Suppressor macrophage treated with lipopolysaccharide for 1 hour (primary cell): ENCODE measurements at places on chromosomes 5 and 9.

GRCh38 chr5:95406426-95407090, 15.4 kb downstream of the FAM81B start:
- no peak for DNase-seq

DNA sequence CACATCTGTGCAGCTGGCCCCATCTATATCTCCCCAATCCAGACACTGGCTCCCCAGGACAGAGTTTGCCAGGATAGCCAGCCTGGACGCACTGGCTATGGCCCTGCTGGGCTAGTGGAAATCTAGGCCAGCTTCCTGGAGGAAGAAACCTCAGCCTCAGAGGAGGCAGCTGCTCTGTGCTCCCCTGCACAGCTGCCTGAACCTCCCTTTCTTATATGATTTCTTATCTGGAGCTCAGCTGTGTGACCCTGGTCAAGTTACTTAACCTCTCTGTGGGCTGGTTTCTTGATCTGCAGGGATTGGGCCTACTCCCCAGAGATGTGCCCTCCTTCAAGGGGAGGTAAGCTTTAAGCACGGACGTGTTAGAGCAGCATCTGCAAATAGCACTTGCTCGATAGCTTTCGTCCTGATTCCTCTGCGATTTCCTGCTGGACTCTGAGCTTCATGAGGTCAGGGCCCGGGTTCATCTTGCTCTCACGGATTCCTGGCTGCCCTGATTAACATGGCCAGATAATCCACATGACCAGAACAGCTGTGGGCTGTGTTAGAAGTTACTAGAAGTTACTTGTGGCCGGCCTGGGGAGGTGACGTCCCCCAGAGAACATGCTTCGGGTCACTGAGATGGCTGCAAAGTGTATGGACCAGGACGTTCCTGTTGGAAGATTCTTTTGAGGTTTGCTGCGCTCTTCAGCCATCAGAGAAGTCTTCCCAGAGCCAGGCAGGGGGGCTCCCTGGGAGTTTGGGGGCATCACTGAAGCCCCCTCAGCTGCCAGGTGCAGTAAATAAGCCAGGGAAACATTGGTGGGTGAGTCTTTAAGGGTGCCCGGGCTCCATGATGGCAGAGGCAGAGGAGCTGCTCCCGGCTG, 14.5 kb downstream of the C9orf50 start:
- no peak for DNase-seq

DNA sequence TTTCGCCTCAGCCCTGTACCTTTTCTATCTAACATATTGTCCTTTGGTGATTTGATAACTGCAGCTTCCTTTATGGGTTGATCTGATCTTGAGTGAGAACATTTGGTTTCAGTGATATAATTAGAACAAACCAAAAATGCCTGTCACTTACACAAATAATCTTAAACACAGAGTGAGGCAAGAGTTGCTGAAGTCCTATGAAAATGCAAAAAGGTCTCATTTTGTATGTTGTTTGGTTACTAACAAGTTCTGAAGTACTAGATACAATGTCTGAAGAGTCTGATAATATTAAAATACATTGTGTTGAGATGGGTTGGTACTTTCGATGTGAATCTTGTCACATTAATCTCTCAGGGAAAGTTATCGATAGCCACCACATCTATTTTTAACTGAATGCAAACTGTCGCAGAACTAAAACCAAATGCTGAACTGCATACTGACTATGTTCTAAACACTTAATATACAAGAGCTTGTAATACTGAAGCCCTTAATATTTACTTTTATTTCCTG, 70.4 kb upstream of the TMED7 start:
- DNase-seq, result no peak

DNA sequence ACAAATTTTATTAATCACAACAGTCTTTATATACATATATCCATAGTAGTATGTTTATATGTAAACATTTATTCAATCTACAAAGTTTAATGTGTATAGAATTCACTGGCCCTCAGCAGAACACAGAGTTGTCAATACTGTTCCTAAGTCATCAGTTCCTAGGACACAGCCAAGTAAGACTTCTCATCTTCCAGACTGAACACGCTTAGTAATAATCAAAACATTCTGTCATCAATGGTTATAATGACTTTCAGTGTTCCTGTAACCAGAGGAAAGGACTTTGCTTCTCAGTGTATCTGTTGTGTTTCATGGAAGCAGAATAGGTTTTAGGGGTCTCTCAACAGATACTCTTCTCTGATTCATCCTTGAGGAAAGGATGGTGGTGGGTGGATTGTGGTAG, 82.2 kb downstream of the SMIM23 start:
- no peak for DNase-seq

DNA sequence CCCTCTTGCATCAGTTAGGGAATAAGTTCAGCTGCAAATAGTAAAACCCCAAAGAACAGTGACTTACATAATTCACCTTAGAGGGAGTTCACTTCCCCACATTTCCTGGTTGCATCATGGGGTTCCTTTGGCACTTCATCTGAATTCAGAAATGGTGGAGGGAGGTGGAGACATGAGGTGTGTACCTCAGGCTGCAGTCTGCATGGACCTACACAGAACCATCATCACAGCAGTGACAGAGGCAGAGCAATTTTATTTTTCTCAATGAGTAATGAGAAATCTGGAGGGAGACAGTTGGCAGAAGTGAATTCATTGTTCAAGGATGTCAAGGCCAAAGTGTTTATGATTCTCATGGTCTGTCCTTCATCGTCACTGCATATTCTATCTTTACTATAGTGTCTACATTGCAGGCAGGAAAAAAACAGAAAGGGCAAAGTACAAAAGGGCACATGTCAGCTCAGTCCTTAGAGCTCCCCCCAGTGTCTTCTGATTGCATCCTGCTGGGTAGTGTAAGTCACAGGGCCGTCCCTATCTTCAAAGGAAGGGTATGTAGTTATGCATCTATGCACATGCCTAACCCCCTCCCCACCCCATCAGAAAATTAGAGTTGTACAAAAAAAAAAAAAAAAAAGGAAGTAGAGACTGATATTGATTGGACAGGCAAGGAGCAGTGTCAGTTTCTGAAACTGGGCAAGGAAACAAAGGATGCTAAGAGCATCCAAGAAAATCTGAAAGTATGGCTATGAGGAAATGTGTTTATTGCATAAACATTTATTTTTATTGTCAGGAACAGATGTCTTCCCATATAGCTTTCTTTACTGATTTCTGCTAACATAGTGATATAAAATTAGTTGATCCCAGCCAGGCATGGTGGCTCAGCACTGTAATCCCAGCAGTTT, 132.7 kb upstream of the APC start:
- no peak for DNase-seq

- DNase-seq, result no peak
Measured at GRCh38 chr9:110288503-110288902, 32.2 kb upstream of the TXN start.

DNA sequence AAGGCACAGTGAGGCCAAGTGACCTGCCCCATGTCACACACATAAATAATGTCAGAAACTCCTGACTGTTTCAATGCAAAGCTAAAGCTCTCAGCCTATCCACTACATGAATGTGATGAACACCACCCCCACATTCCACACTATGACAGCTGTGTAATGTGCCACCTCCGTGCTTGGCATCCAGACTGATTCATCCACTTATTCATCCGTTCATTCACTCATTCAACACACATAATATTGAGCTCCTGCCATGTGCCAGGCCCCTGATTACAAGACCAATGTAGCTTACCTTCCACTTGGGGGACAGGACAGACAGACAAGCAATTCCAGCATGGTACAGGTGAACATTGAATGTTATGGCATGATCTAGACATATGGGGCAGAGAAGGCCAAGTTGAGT, 46.2 kb upstream of the FABP6 start:
- no peak for DNase-seq

DNA sequence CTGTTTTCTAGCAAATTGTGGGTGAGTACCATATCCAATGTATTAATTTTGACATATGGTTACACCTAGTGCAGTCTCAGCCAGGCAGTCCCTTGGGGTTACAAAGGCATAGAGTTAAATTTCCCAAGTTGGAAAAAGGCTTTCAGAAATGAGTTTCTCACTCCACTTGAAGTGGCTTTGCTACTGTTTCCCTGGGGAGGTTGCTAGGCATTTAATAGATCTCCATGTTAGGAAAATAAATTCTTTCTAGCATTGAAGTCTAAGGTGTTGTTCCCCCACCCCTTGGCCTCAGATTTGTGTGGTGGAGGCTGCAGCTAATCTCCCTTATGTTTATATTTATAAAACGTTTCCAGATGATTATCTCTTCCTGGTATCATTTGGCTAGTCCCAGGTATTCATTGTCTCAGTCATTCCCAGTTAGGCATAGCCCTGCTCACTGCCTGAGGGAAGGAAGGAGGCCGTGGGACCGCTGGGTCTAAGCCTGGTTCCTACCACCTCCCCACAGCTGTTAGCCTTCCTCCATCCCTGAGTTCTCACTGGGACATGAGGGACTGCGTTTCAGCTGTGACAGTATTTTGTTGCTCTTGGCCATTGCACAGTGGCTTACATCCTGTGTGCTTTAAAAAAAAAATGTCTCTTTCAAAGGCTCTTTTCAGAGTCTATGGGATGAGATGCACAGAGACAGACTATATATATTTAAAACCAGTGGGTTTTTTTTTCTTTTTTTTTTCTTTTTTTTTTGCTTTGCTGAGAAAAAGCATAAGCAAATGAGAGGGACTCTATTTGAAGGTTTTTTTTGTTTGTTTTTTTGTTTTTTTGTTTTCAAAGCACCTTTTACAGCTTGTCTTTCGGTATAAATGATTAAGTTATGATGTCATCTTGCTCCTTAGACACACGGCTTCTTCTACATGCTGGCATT, 121.5 kb downstream of the MAST4 start:
- no peak for DNase-seq

- DNase-seq, result peak; percentile 38
Measured at GRCh38 chr5:140338908-140339307, 7.5 kb downstream of the HBEGF start.

DNA sequence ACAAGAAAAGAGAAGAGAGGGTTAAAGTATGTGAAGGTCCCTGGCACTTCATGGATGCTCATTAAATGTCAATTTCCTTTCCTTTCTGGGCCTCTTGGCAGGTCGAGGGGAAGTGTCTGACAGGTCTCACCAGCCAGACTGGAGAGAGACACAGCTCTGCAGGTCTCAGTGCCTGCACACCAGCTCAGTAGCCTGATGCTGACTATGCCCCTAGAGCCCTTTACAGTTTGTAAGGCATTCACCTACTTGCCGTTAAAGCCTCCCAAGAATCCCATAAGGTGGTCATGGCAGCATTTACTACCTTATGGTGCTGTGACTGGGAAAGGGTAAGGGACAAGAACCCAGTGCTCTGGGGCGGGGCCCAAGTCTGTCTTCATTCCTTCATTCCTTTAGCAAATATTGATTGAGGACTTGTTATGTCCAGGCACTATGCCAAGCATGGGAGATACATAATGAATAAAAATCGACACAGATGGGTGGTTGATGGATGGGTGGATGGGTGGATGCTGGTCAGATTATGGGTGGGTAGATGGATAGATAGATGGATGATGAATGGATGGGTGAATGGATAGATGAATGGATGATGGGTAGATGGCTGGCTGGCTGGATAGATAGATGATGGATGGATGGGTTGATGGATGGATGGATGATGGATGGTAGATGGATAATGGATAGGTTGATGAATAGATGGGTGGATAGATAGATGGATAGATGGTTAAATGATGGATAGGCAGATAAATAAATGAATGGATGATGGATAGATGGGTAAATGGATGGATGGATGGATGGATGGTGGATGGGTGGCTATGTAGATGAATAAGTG, 21.3 kb upstream of the KIF12 start:
- DNase-seq, result no peak

DNA sequence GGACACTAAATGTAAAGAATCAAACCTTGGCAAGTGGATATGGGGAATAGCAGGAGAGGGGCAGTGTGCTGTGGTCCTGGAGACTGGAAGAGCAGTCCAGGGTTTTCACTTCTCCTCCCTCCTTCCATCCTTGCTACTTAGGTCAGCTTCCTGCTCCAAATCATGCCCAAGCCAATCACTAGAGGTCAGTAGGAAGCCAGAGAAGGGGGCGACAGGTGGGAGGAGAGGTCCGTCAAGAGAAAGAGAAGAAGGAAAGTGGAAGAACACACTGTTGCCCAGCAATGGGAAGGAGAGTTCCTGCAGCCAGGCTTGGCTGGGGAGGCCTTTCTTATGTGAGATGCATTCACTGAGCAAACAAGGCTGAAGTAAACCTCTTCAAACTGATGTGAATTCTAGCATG, 289.6 kb downstream of the DTWD2 start:
- DNase-seq, result no peak

DNA sequence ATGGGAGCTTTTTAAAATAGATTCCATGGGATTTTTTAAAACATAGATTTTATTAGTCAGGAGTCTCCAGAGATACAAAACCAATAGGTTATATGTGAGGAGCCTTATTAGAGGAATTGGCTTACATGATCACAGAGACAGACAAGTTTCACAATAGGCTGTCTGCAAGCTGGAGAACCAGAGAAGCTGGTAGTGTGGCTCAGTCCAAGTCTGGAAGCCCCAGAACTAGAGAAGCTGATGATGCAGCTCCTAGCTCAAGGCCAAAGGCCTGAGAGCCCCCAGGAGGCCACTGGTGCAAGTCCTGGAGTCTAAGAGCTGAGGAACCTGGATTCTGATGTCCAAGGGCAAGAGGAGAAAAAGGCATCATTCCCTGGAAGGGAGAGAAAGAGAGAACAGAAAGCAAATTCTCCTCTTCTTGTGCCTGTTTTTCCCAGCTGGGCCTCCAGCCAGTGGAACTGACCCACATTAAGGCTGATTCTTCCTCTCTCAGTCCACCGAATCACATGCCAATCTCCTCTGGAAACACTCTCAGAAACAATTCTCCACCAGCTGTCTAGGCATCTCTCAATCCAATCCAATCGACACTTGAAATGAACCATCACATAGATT, 59.3 kb downstream of the AHRR start:
- DNase-seq, result peak; percentile 57

- DNase-seq, result no peak
Measured at GRCh38 chr5:141632650-141633049, 4.0 kb downstream of the HDAC3 start.

- no peak for DNase-seq
Measured at GRCh38 chr9:116287721-116288120, 134.1 kb downstream of the PAPPA start.

DNA sequence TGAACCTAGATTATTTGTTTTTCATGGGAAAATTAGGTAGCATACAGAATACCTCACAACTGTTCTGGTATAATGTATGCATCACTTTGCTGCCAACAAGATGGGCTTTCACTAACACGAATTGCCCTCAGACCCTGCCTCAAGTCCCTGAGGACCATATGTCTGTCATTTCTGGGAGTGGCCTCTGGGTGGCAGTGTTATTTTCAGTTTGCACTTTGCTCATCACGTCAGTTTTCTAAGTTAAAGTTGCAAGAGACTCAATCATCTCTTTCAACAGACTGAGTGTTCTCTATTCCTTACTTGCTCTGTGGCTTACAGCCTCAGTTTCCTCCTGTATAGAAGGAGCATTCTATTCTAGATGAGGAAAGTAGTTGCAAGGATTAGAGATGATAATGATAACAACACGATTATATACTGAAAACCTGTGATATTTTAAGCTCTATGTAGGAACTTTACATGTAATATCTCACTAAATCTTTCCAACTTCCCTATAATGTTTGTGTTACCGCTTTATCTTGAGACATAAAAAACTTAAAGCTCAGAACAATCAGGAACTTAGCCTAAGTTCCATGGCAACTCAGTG, 55.7 kb downstream of the TSSK1B start:
- DNase-seq, result peak; percentile 71

- DNase-seq, result no peak
Measured at GRCh38 chr9:79764374-79764773, 192.6 kb downstream of the TLE4 start.
